ENCODE measurements at places on chromosomes 12 and 14.
A peak's percentile ranks its signal among the peaks of the same experiment; 100 is the strongest.

DNA sequence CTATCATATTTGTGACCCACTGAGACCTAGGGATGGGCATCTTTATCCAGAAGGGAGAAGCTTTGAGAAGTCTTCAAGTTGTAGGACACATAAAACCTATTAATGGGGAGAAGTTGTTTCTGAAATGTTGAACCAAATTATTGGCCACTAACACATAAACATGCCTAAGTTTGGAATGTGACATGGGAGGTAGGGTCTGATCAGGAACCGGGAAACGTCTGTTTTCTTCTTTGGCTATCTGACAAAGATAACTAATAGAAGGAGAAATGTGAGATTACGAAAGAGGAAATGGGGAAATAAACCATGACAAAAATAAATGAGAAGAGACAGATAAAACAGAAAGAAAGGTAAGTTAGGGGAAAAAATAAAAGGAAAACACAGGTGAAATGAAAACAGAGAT lies 425.2 kb downstream of the EGLN3 start:
- DNase-seq: no peak

DNA sequence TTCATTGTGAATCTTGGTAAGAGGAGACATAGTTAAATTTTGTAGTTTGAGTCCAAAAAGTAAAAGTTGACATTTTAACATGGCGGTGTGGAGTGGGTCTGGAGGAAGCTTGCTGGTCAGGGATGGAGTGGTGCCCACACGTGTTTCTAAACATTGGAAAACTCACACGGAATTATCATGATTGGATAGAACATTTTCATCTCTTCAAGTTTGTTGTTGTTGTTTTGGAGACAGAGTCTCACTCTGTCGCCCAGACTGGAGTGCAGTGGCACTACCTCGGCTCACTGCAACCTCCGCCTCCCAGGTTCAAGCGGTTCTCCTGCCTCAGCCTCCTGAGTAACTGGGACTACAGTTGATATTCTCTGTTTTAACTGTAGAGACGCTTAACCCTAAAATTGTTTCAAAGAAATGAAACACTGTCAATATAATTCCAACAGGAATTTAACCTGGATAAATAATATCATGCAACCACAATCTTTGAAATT lies 502 bp upstream of the MBIP start:
- DNase-seq: no peak

DNA sequence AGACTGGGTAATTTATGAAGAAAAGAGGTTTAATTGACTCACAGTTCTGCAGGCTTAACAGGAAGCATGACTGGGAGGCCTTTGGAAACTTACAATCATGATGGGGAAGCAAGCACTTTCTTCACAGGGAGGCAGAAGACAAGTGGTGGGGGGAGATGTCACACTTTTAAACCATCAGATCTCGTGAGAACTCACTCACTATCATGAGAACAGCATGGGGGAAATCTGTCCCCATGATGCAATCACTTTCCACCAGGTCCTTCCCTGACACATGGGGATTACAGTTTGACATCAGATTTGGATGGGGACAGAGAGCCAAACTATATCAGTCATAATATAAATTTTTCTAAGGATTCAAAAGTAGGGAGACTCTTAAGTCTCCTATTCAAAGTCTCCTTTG lies 46.0 kb downstream of the SPIC start:
- DNase-seq: no peak

- DNase-seq: no peak
Measured at GRCh38 chr12:38890102-38890855, 15.1 kb downstream of the CPNE8 start.

- DNase-seq: peak; percentile 73
Measured at GRCh38 chr14:69574263-69574953, at the start of gene CCDC177. Gene CCDC177 (minus strand): TSS chr14:69574871. CDS start chr14:69573622, 1,249 bp downstream.

DNA sequence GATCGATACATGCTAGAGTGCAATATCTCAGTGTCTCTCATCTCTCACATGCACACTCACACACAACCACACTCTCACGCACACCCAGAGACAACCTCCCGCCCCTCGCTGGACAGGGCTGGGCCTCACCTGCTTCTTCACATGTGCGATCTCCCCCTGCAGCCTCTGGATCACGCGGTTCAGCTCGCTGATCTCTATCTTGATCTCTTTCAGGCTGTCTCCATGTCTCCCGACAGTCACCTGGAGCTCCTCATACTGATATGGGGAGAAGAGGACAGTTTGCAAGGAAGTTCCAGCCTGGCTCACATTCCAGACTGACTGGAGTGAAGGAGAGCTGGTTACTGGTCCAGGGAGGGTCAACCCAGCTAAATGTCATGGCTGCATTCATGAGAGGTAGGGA lies 4.4 kb downstream of the KRT2 start:
- no peak for DNase-seq

GRCh38 chr12:115870021-115870420 lies 407.5 kb downstream of the MED13L start:
- no peak for DNase-seq

DNA sequence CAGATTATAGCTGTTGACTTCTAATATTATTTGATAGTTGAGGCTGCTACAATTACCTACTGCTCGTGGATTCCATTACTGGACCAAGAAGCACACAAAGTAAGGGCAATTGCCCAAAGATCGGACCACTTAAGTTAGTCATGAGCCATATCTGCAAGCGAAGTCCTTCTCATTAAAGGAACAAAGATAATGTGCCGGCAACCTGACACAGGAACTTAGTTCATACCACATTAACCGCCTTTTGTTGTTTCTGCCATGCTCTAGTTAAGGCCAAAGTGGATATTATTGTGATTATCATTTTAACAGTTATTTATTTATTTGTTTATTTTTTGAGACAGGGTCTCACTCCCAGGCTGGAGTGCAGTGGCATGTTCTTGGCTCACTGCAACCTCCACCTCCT lies 38.1 kb upstream of the TMED10 start:
- no peak for DNase-seq

GRCh38 chr14:32939254-32940065 lies 781 bp downstream of the NPAS3 start:
- no peak for DNase-seq

- no peak for DNase-seq
Measured at GRCh38 chr12:84038242-84038641, 874.4 kb downstream of the SLC6A15 start.

DNA sequence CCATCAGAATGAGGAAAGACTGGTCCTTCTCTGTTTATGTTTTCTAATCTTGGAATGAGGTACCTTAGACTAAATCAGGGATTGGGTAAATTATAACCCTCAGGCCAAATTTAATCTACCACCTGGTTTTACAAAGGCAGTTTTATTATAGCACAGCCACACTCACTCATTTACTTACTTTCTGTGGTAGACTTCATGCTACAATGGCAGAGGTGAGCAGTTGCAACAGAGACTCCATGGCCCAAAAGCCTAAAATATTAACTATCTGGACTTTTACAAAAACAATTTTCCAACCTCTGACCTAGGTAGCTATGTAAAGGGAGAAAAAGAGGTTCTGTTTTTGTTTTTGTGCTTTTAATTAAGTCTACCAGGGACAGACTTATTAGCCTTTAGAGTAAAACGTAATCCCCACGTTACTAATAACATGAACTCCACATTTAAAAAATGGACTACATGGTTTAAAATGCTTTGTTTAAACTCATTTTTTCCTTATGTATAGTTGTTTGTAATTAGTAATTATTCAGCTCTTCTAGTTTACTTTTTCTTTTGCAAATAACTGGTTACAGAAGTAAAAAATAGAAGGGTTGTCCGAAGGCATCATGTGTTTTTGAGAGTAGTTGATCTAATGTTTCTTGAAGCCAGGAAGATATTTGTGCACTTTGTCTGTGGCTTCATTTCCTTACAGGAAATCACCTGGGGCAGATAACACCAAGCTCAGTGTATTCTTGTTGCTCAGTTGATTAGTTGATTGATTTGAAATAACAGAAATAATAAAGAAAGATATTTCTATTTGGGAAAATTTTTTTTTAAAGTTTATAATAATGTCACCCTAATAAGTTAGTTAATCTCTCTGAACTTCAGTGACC lies 57.6 kb upstream of the ATP2B1 start:
- no peak for DNase-seq

Measured in T-cell (primary cell).